Activated CD8-positive, alpha-beta memory T cell treated with anti-CD3 and anti-CD28 coated beads, Interleukin-2, amount 10 ng/mL, durations not matched to agents 7 days and 5 days (primary cell): ENCODE measurements at places on chromosomes 3 and 15. TPM values are rescaled to one million over a fixed set of nuclear protein-coding genes. Genes with fewer than 3 reads are reported as not detected.
A peak's percentile ranks its signal among the peaks of the same experiment; 100 is the strongest.

- H3K27me3 ChIP-seq, result peaks cover 21% of the 10 kb centered on the region
- H3K4me1 ChIP-seq, result no peaks in the 10 kb centered on the region
- H3K4me3 ChIP-seq, result no peak overlapping the region
- no peak for DNase-seq
- H3K36me3 ChIP-seq, result no peaks in the 10 kb centered on the region
Observed at GRCh38 chr3:123318374-123318773, 116.6 kb downstream of the SEC22A start.

DNA sequence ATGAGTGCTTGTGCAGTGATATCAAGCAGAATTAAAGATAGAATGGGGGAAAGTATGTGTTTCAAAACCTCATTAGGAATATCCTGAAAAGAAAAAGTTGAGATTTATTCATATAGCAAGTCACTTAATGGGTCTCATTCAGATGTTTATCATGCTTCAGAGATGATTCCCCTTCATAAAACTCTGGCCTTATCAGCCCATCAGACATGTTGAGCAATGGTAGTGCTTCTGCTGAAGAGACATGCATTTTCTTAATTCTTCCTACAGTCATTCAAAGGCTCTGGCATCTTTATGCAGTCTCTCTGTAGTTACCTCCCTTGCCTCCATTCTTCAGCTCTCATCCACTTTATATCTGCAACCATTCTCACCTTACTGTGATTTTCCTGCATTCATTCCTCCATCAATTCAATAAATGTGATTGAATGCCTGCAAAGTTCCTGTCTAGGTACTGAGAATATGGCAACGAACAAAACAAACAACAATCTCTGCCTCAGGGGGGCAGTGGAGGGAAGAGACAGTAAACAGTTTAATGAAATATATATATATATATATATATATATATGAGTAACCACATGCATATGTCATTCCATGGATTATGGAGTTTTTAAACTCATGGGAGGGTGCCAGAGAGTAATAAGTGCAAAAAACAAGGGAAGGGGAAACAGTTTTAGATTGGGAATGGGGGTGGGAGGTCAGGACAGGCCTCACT is 138.5 kb downstream of the NECTIN3 start:
- H3K27ac ChIP-seq, result no peak overlapping the region
- H3K4me1 ChIP-seq, result no peaks in the 10 kb centered on the region
- H3K27me3 ChIP-seq, result no peaks in the 10 kb centered on the region

DNA sequence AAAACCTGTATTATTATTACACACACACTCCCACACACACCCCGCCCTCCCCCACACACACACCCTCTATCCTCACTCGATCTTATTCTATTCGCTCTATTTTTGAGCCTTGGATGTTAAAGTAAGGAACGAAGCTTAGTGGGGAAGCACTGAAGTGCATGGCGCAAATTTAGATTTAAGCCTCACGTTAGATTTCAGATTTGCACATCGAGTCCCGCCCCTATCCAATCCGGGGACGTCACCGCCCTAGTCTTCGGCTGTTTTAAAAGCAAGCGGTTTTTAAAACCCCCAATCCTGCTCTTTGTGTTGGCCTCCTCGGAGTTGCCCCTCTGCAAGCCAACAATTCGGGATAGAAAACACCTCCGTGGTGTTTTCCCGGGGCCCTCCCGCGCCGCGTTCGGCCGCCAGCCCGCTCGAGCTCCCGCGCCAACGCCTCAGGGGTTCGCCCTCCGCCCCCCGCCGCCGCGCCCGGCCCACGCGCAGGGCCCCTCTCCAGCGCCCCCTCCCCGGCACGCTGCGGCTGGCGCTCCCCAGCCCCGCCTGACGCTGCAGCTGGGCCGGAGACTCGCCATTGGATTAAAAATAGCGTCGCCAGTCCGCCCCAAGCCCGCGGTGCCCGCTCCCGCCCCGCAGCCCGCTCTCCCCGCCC is at the start of gene USP13:
Gene USP13 (plus strand): TSS at position 594 of the 649 bp plus-strand sequence. CDS start 186 bp downstream, outside the sequence.
- DNase-seq, result peak; percentile 77
- H3K27ac ChIP-seq, result peak within 1 kb of the TSS; percentile 84
- peaks cover 13% of the 10 kb centered on the region for H3K36me3 ChIP-seq
- peak within 1 kb of the TSS; percentile 95 for H3K4me3 ChIP-seq
- peaks cover 31% of the 10 kb centered on the region for H3K4me1 ChIP-seq
- peaks cover 9% of the 10 kb centered on the region for H3K27me3 ChIP-seq

- H3K4me1 ChIP-seq, result no peaks in the 10 kb centered on the region
- H3K36me3 ChIP-seq, result peaks cover 54% of the 10 kb centered on the region
- H3K4me3 ChIP-seq, result no peak overlapping the region
- H3K27me3 ChIP-seq, result no peaks in the 10 kb centered on the region
- no peak overlapping the region for H3K27ac ChIP-seq
Observed at GRCh38 chr3:101484805-101485620, 28.0 kb downstream of the SENP7 start.

- H3K27ac ChIP-seq, result no peak overlapping the region
- DNase-seq, result no peak
- no peaks in the 10 kb centered on the region for H3K27me3 ChIP-seq
- no peak overlapping the region for H3K4me3 ChIP-seq
- H3K36me3 ChIP-seq, result no peaks in the 10 kb centered on the region
- peaks cover 58% of the 10 kb centered on the region for H3K4me1 ChIP-seq
Observed at GRCh38 chr15:95866711-95867440, 463.6 kb upstream of the NR2F2 start.

- H3K27me3 ChIP-seq, result no peaks in the 10 kb centered on the region
Observed at GRCh38 chr15:46251903-46252302, 617.1 kb downstream of the SQOR start.

DNA sequence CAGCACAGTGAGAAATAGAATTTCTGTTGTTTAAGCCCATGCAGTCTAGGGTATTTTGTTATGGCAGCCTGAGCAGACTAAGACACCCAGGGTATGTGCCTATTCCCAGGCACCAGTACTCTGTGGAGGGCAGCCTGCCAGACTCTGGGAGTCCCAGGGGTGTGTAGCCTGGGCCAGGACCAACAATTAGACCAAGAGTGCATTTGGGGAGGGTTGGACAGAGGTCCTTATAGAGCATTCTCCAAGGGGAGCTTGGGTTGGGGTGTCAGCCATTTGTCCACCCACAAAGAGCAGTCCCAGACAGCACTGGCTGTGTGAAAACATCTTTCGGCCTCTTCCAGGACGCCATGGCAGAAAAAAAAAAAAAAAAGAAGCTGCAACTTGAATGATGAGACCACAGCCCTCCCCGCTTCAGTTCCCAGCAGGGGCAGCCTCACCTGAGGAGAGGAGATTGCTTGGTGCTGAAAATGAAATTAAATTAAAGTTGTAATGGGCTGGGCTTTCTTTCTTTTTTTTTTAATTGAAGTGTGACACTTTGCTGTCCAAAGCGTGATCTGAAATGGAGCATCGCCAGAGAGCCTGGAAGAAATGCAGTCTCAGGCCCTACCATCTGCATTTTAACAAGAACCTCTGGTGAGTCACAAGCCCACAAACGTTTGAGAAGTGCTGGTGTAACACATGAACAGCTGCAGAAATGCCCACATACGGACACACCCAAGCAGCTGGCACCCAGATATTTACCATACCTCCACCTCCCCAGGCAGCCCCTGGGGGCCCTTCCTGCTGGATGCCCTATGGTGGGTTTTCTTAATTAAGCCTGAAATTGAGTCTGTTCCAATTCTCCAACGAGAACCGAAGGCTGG is 21.3 kb upstream of the CAV3 start:
- H3K4me3 ChIP-seq, result no peak overlapping the region
- no peak for DNase-seq
- H3K27me3 ChIP-seq, result no peaks in the 10 kb centered on the region
- H3K27ac ChIP-seq, result no peak overlapping the region
- H3K36me3 ChIP-seq, result no peaks in the 10 kb centered on the region

GRCh38 chr15:88604381-88605188 is 16.6 kb upstream of the AEN start:
- no peak for DNase-seq
- H3K4me1 ChIP-seq, result peaks cover 7% of the 10 kb centered on the region
- H3K4me3 ChIP-seq, result no peak overlapping the region
- H3K27me3 ChIP-seq, result peaks cover 76% of the 10 kb centered on the region
- no peak overlapping the region for H3K27ac ChIP-seq

GRCh38 chr15:99137111-99137546 is 32.2 kb downstream of the SYNM start:
- H3K36me3 ChIP-seq, result no peaks in the 10 kb centered on the region
- H3K4me3 ChIP-seq, result no peak overlapping the region
- peak; percentile 37 for DNase-seq

DNA sequence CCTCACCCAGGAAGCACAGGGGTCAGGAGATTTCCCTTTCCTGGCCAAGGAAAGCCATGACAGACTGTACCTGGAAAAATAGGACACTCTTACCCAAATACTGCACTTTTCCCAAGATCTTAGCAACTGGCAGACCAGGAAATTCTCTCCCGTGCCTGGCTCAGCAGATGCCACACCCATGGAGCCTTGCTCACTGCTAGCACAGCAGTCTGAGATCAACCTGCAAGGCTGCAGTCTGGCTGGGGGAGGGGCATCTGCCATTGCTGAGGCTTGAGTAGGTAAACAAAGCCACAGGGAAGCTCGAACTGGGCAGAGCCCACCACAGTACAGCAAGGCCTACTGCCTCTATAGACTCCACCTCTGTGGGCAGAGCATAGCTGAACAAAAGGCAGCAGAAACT is 567.3 kb upstream of the LMCD1 start:
- no peaks in the 10 kb centered on the region for H3K27me3 ChIP-seq
- no peak overlapping the region for H3K27ac ChIP-seq
- no peak for DNase-seq
- no peaks in the 10 kb centered on the region for H3K36me3 ChIP-seq
- no peak overlapping the region for H3K4me3 ChIP-seq
- H3K4me1 ChIP-seq, result no peaks in the 10 kb centered on the region

- no peak overlapping the region for H3K27ac ChIP-seq
- no peak overlapping the region for H3K4me3 ChIP-seq
- DNase-seq, result no peak
- no peaks in the 10 kb centered on the region for H3K27me3 ChIP-seq
- H3K4me1 ChIP-seq, result no peaks in the 10 kb centered on the region
Observed at GRCh38 chr3:71652781-71653413, 69.4 kb upstream of the FOXP1 start.

The GPR176 gene
- not detected for total RNA-seq

The PLCB2 gene
- 104 TPM for total RNA-seq

DNA sequence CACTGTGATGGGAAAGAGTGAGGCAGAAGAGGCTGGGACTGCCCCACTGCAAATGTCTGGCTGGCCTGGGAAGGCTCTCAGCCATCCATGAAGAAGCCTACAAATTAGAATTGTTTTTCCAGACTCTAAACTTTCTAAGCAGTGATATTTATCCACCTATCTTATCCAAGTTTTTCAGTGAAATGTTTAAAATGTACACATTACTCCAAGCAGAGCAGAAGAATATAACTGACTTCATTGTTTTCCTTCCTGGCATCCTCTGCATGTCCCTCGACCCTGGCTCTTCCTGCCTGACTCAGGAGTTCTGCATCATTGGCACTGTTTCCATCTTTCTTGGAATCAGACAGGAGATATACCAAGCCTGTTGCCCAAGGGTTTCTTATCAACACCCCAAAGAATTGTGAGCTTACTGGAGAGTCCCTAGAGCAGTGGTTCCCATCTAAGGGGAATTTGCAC is 401.5 kb upstream of the PROK2 start:
- no peak for DNase-seq
- H3K27me3 ChIP-seq, result peaks cover 10% of the 10 kb centered on the region
- no peaks in the 10 kb centered on the region for H3K4me1 ChIP-seq
- H3K27ac ChIP-seq, result no peak overlapping the region
- H3K4me3 ChIP-seq, result no peak overlapping the region
- H3K36me3 ChIP-seq, result no peaks in the 10 kb centered on the region

GRCh38 chr3:179842061-179842460 is 189.2 kb downstream of the USP13 start:
- no peak for DNase-seq
- H3K4me3 ChIP-seq, result no peak overlapping the region
- H3K27me3 ChIP-seq, result peaks cover 14% of the 10 kb centered on the region

GRCh38 chr3:32177702-32178198 is 60.7 kb upstream of the CMTM8 start:
- H3K4me3 ChIP-seq, result peak overlapping the region; percentile 13
- no peaks in the 10 kb centered on the region for H3K36me3 ChIP-seq
- H3K27ac ChIP-seq, result no peak overlapping the region
- DNase-seq, result peak; percentile 68
- H3K27me3 ChIP-seq, result peaks cover 2% of the 10 kb centered on the region
- peaks cover 11% of the 10 kb centered on the region for H3K4me1 ChIP-seq
